ENCODE measurements at places on chromosomes 11 and 22. TPM values are rescaled to one million over a fixed set of nuclear protein-coding genes. Genes with fewer than 3 reads are reported as not detected.

The CSF2RB gene
- 14.1 TPM for total RNA-seq

- no peak for DNase-seq
These were observed 31.5 kb downstream of the CD44 start for GRCh38 chr11:35170503-35170902.

DNA sequence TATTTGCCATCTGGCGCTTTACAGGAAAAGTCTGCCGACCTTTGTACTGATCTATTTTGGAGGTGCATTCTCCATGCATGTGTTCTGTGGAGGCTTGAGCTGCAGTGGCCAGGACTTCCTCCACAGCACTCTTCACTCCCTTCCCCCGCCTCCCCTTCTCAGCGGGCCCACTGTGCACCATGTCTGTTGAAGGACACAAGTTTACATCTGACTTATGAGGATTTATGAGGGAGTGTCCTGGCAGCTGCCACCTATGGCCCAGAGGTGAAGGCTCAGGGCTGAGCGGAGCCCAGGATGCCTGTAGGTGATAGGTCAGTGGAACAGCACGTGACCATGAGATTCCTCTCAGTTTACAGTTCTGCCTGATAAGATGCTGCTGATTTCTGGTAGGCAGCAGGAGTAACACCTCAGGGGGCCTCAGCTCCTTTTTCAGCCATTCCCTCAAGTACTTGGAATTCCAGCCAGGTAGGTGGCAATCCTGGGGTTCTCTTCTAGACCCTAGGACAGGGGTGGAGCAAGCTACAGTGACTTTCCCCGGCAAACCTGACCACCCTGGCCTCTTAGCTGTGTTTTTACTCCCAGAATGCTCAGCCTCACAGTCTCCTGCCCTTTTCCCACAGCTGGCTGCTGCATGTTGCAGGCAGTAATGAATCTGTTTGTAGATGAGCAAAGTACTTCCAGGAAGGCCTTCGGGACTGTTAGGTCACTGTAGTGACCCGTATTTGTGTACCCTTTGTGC is 59.9 kb downstream of the PPFIBP2 start:
- no peak for DNase-seq

- no peak for DNase-seq
These were observed 30.0 kb downstream of the KIAA1671 start for GRCh38 chr22:24982301-24983056.

Measured in tibial nerve (tissue), 4 donors.